ENCODE measurements at places on chromosomes 5 and 9.

DNA sequence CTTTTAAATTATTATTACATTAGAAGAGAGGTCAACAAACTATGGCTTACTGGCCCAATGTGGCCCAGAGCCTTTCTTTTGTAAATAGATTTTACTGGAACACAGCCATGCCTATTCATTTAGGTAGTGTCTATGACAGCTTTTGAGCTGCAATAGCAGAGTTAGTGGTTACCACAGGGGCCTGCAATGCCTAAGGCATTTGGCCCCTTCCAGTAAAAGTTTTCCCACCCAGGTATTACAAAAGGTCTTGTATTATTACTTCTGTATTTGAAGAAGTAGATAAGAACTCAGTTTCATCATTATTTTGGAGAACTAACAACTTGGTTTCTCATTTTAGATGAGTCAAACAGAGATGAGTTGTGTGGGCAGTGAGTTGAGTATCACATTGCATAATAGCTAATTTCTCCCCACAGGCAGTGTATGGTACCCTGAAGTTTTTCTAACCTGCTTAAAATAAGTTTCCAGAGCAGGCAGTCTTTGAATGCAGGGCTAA, 9.5 kb downstream of the MTRR start:
- DNase-seq = no peak

DNA sequence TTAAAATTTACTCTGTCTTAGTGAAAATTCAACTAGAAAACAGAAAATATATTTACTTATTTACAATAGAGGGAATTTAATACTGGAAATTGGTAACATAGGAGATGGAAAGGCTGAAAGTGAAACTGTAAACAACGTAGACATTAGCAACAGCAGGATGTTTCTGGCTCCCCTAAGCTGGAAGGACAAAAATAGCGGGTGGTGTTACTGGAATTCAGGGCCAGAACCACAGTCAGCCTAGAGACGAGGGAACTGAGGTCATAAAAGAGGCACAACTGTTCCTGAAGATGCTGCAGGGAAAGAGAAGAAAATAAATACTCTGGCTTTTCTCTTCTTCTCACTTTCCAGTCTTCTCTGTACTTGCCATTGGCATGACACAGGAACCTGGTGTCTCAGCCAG, 80.4 kb upstream of the NIPBL start:
- DNase-seq = no peak

GRCh38 chr5:76608833-76609232, 14.4 kb downstream of the F2RL2 start:
- no peak for DNase-seq

- no peak for DNase-seq
Observed at GRCh38 chr5:164277720-164278119, 772.3 kb downstream of the MAT2B start.

GRCh38 chr9:132199056-132199455, 37.2 kb downstream of the NTNG2 start:
- DNase-seq = no peak

DNA sequence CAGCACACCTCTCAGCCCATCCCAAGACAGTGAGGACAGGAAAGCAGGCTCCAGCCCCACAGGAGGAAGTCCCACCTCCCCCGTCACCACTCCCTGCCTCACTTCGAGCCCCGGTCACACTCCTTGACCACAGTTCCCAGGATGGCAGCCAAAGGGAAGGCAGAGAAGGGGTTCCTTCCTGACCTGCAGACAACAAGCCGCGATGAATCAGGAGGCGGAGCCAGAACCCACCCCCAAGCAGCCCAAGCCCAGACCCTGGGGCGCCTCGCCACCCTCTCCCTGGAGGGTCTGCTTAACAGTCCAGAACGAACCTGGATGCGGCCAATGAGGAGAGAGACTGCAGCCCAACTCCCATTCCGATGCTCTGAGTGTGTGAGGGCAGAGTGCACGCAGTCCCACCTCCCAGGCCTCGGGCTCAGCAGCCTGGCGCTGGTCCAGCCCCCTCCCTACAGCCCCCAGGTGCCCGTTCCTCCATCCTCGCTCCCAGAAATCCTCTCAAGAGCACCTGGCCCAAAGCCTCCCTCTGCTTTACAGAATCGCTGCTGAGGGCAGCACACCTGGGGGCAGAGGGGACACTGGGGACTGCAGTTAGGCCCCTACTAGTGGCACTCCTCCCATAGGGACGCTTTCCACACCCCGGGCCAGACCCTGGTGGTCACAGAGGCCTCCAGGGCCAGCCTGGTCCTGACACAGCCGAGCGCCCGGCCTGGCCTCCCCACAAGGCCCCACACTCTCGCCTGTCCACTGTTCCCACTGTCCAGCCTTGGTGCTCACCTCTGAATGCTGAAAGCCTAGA, 69.6 kb upstream of the LRRTM2 start:
- DNase-seq = peak; percentile 68

- DNase-seq = no peak
Observed at GRCh38 chr5:9927521-9927997, 297.4 kb upstream of the TAS2R1 start.

DNA sequence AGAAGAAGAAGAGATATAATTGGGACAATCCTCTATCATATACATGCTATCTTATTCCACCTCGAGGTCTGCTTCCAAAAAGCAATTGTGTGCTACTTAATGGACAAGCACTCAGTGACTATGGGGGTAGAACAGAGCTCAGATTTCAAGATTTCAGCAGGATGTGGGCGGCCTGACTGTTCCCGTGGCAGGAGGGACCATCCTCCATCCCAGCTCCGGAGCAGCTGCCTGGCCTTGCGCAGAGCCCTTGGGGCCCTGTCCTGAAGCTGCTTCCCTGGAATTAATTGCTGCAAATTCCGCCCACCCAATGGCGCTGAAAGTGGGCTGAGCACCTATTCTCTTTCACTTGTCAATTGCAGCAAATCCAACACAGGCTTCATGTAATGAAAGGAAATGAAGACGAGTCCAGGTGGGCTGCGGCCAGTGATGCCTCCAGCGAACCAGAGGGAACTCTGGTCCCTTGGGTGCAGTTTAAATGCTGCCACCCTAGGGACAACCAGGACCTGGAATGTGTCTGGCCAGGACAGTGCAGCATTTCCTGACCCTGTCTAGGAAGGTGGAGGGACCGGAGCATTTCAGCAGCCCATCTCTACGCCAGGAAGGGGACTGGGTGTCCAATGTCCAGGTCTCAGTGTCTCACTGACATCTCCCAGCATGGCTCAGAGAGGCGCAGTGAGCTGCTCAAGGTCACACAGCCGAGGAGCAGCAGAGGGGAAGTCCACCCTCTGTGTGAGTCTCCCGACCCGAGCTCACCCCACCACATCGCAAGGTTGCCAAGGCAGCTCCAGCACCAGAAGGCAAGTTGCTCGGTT, 50.5 kb upstream of the FCN1 start:
- peak; percentile 75 for DNase-seq

GRCh38 chr5:145324101-145324500, 511.0 kb downstream of the PRELID2 start:
- DNase-seq = no peak

GRCh38 chr9:137354845-137355760, 53.0 kb upstream of the NRARP start:
- DNase-seq = no peak

- no peak for DNase-seq
Observed at GRCh38 chr5:111934511-111934910, 177.5 kb upstream of the NREP start.

DNA sequence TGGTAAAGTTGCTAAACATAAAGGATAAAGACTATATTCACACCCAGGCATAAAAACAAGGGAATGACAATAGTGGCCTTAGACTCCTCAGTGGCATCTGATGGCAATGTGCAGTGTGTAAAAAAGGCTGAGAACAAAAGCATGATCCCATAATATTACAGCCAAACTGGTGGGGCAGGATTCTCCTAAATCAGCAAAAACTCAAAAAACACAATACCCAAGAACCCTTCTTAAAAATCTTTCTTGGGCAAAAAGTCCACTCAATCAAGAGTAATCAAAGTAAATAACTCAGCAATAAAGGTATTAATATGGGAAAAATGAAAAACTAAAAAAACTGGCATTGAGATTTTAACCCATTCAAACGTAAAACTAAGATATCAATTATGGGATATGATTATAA, 1.6 kb upstream of the MOCS2 start:
- no peak for DNase-seq

DNA sequence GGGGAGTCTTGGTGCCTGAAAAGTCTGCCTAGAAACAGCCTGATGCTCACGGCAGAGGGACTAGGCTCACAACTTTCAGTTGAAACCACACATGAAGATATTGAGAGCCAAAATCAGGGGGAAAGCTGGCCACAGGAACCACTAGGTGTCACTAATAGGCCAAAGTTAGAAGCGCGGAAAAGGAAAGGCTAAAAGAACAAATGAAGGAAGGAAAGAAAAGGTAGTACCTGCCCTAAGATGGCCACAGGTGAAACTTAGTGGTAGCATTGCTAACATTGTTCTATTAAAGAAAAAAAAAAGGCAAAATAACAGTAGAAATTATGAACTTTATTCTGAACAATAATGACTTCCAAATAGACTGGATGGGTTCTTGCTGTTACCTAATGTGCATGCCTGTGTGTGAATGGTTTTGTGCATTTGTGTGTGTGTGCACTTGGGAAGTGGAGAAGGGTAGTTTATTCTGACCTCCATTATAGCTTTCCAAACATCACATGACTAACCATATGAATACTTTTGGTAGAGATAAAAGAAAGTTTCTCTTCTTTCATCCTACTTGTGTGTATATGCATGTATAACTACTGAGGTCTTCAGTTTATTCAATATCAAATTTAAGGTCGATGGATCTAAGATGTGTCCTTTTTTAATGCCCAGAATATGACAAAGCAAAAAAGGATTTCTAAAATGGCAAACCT, 2.1 kb upstream of the RFESD start:
- DNase-seq = peak; percentile 27

DNA sequence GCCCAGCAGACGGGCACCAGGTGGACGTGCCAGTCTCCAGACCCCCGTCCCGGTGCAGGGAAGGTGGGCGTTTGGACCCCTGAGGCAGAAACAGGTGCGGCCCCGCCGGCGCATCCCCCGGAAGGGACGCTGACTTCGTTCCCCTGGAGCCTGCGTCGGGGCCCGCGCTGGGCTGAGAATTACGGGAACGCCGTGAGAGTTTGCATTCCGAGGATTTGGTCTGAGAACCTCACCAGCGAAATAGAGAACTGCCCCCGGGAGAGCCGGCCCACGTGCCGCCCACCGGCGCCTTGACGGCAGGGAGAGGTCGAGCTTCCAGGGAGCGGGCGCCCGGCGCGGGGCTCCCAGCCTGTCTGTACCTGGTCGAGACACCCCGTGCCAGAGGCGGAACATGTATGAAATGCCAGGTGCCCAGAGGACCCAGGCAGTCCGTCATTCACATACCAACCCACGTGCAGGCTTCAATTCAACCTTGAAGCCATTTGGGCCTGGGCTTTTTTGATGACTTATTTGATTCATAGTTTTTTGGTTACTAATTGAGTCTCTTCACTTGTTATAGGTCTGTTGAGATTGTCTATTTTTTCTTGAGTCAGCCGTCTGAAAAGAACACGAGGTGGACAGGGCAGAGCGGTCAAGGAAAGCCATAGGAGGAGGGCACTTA, 877 bp upstream of the CAMSAP1 start:
- DNase-seq = no peak

DNA sequence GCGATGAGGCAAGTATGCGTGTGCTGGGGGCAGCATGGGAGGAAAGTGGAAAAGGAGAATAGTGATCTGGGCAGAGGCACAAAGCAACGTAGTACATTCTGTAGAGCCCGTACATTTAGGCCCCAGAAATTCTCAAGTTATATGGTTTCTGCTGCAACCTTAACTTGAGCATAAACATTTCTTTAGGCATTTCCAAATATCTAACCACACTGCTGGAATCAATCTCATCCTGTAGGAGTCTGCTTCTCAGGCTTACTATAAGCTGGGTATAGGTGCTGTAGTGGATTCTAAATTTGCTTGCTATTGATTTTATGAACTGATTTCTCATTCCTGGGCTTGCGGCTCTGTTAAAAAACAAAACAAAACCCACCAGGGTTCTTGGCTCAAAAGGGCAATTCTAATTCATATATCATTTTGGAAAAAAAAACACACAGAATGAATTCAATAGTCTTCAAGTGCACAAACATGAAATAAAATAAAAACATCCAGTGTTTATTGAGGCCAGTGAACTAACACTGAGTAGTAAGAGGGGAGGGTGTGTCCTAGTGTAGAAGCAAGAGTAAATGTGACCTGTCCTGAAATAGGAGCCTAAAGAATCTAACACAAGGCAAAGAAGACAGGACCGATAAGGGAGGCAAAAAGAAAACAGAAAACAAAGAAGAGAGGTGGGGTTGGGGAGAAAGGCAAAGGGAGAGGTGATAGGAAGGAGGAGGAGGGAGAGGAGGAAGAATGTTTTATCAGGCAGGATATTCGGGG, 145.5 kb upstream of the LHFPL2 start:
- no peak for DNase-seq

DNA sequence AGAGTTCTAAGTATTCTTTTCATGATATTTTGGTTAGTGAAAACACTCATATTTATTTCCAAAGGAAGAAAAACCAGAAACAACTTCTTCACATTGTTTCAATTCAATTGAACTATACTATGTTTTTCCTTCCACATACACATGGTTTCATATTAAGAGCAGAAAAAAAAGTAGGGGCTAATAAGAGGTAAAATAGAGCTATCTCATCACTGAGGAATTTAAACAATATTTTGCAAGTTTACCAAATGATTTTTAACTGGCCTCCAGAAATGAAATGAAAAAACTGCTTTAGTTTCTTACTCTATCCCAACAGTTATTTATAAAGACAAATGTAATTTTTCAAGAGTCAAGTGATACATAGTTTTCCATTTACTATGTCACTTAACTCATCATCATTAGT, 233.5 kb downstream of the RFX3 start:
- DNase-seq = no peak

GRCh38 chr5:128667751-128668150, 129.7 kb upstream of the FBN2 start:
- no peak for DNase-seq

GRCh38 chr5:45057564-45057963, 248.8 kb downstream of the MRPS30 start:
- no peak for DNase-seq

- no peak for DNase-seq
Observed at GRCh38 chr5:16140417-16140816, 39.2 kb downstream of the MARCHF11 start.

GRCh38 chr9:16680975-16681651, 189.4 kb downstream of the BNC2 start:
- DNase-seq = no peak

- no peak for DNase-seq
Observed at GRCh38 chr5:150561571-150562275, 53.8 kb downstream of the NDST1 start.

DNA sequence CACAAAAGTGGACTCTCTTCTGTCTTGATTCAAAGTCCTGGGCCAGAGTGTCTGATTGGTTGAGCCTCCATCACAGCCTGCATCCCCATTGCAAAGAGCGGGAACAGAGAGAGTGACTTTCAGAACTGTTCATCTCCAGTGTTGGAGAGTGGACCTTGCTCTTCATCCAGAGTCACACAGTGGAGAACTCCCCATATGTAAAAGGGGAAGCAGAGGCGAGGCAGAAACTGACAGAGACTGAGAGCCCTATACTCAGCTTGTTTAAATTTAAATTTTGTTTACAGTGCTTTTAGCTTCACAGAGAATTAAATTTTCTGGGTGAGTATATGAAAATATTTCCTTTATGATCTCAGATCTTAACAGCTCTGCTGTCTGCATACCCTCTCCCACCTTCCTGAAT, 70.0 kb upstream of the SSBP2 start:
- no peak for DNase-seq
